Tongue (tissue), 3 donors: ENCODE measurements at places on chromosomes 7 and 10. TPM values are rescaled to one million over a fixed set of nuclear protein-coding genes. Genes with fewer than 3 reads are reported as not detected.

Gene ASB10
- 4.9 TPM for total RNA-seq

Gene ESYT2
- 119 TPM for total RNA-seq

Gene ABCF2
- 36.9 TPM for total RNA-seq

Gene NUPR2
- total RNA-seq, result not detected

Gene TMEM130
- 3.5 TPM for total RNA-seq

Gene MBL2
- not detected for total RNA-seq

Gene SORCS1
- total RNA-seq, result 17.8 TPM

Gene H2BK1
- total RNA-seq, result not detected

Gene SMO
- total RNA-seq, result 37.1 TPM

Gene TYW1B
- total RNA-seq, result 6.2 TPM
